ENCODE measurements at places on chromosomes 5 and 9.
A peak's percentile ranks its signal among the peaks of the same experiment; 100 is the strongest.

DNA sequence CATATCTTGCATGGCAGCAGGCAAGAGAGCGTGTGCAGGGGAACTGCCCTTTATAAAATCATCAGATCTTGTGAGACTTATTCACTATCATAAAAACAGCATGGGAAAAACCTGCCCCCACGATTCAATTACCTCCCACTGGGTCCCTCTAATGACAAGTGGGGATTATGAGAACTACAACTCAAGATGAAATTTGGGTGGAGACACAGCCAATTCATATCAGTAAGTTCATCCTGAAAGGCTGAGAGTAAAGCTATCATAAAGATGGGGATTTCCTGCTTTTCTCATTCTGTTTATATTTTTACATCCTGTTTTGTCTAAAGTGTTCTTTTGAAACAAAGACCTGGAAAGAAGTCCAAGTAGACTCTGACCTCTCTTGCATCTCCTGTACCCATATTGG, 28.9 kb upstream of the IL33 start:
- DNase-seq, result no peak

DNA sequence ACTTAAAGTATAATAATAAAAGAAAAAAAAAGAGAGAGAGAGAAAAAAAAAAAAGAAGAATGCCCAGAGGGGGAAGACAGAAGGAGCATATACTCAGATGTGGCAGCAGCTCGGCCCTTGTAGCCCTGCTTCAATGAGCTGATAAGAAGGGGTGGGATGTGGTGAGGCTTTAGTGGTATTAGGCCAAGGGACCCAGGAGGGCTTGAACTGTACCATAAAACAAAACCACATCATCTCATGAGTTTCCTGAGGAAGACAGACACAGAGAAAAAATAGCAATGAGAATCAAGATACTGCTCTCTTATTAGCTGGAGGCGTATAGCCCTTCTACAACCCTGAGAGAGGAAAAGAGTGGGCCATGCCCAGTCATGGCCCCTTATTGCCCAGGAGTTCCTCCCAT, 72.8 kb downstream of the SLC1A1 start:
- no peak for DNase-seq

DNA sequence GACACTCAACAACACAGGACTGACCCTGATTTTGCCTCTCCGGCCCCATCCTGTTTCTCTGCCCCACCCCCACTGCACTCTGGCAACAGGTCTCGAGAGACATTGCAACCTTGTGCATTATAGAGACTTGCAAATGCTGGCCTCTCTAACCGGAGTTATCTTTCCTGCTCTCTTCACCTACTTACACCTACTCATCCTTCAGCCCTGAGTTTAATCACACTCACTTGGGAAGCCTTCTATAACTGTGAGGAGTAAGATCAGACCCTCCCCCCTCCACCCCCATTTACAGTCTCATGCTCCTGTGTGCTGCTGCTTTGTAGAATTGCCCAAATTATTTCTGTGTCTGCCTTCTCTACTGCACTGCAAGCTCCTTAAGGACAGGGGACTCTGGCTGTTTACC, 42.8 kb downstream of the WWC1 start:
- no peak for DNase-seq

DNA sequence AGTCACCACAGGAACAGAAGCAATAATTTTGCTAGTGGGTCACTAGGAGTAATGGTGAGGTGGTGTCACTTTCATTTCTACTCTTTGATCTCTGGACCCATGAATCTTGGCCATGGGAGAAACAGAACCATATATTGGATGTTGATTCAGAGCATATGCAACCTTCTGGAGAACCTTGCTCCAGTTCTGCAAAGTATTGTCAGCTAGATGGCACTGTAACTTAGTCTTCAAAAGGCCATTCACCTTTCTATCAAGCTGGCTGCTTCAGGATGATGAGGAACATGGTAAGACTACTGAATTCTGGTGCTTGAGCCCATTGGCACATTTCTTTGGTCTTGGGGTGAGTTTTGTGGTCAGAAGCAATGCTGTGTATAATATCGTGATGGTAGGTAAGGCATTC, 129.1 kb upstream of the FBN2 start:
- no peak for DNase-seq

GRCh38 chr9:124497441-124497840, 9.8 kb downstream of the NR5A1 start:
- DNase-seq, result no peak

- no peak for DNase-seq
Observed at GRCh38 chr5:35954175-35954574, 15.8 kb upstream of the CAPSL start.

DNA sequence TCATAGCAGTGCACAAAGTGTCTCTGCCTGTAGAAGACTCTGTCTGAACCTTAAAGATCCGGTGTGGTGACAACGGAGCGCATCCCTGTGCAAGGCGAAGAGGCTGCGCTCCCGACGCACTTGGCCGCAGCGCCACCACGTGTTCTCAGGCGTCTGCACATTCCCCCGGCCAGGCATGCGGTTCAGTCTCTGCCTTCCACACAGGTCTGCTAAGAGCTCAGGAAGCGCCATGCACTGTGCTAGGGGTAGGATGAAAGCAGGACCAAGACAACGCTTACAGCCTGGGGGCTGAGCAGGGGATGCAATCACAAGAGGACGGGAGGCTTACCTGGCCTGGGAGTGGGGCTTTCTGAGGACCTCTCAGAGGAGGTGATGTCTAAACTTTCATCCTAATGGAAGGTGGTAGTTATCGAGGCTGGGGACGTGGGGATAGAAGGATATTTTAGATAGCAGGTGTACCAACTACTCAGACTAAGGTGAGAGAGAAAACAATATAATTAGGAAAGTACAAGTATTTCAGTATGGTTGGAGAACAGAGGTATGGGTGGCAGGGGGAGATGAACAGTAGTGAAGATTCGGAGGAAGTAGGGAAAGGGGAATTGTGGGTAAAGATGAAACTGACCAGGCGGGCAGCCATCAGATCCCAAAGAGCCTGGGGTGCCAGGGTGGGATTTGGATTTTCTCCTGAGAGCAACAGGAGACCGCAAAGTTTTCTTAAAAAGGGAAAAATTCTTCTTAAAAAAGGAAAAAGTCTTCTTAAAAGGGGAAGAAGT, 13.3 kb downstream of the CAPSL start:
- peak; percentile 92 for DNase-seq

DNA sequence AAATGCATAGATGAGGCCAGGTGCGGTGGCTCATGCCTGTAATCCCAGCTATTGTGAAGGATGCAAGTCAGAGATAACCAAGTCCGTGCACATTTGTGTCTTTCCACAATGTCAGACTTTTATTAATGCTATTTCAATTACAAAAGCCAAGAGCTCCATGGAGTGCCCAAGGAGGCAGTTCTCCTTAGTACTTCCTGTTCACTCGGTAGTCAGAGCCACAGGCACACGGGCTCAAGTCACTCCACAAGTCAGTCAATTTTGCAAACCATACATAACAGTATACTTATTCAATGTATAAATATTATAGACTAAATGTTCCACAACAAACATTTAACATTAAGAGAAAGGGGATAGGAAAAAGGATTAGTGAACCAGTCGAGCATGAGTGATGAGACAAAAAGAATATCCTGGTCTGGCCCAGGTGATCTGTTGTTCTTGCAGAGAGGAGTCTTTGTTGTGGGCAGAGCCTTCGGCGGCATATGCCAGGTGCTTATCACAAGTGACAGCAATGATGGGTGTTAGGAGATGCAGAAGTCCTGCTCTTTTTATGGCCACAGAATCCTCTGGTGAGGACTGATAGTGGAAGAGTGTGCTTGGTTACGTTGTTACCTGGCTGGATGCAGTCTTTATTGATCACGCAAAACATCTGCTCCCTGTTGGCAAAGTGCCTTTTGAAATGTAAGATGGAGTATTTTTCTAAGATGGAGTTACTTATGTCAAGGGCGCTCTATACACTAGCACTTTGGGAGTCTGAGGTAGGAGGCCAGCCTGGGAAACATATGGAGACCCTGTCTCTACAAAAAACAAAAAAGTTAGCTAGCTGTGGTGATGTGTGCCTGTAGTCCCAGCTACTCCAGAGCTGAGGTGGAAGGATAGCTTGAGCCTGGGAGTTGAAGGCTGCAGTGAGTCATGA, 167.0 kb upstream of the FBXL17 start:
- no peak for DNase-seq

DNA sequence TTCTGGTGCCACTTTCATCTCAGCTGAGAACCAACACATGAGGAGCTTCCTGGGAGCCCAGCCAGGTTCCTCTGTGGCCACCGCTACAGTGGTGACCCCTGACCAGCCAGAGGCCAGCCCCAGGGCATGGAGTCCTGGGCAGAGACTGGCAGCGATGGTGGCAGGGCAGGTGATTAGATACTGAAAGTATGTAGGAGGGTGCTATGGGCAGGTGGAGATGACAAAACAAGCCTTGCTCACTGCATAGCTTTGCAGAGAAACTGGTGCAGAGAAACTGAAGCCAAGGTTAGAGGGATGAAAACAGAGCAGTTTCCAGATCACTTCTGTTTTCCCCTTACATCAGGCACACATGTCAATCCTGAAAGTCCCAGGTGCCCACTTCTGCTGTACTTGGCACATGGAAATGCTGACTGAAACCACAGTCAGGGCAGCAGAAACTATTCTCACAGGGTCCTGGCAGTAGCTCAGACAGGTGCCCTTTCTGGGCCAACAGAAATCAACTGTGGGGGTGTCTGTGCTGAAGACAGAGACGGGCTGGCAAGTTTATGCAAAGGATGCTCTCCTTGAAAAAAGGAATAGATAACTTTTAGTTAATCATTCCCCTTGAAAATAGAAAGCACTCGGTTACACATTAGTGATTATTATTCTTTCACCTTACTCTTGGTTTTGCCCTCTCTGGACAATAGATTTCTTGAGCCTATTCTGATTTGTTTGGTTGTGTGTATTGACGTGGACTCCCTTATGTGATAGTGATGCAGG, 90.3 kb downstream of the ANKRD55 start:
- DNase-seq, result no peak

DNA sequence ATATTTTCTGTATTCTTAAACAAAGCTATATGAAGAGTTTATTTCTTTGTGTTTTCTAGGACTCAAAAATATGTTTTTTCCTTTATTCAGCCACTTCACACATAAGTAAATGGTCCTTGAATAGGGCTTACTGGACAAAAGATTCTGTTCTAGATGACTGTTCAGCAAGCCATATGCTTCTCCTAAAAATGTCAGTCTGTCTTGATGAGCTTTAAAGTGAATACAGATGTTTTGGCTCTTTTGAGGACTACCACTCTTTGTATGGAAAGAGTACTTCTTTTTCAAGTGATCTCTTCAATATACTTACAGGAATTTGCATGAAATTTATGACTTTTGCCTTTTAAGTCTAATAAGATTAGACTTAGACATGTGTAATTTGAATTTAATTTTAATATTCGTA, 8.4 kb downstream of the NDUFS4 start:
- no peak for DNase-seq

- DNase-seq, result no peak
Observed at GRCh38 chr9:22427226-22427880, 19.3 kb upstream of the DMRTA1 start.

- DNase-seq, result no peak
Observed at GRCh38 chr5:9604416-9604815, 25.7 kb downstream of the TAS2R1 start.

DNA sequence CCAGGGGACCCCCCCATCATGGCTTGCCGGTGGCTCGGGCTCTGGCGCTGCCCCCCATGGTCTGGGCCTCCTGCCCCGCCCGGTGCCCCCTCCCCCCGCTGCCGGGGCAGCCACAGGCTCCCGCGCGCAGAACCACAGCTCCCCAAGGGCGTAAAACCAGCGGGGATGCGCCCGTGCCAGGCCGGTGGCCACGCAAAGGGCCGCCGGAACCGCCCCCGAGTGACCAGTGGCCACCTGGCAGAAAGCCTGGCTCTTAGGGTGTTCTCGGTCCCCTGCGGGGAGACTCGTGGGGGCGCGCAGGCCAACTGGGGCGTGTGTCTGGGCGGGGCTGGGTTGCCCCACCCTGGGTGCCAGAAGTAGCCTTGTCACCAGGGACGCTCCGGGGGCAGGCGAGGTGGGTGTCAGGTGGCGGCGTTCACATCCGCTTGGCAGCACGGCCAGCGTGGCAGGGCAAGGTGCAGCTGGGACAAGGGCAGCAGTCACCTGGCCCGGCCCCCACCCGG, 515 bp upstream of the AGPAT2 start:
- DNase-seq, result no peak
